ENCODE measurements at places on chromosomes 16 and 17.

DNA sequence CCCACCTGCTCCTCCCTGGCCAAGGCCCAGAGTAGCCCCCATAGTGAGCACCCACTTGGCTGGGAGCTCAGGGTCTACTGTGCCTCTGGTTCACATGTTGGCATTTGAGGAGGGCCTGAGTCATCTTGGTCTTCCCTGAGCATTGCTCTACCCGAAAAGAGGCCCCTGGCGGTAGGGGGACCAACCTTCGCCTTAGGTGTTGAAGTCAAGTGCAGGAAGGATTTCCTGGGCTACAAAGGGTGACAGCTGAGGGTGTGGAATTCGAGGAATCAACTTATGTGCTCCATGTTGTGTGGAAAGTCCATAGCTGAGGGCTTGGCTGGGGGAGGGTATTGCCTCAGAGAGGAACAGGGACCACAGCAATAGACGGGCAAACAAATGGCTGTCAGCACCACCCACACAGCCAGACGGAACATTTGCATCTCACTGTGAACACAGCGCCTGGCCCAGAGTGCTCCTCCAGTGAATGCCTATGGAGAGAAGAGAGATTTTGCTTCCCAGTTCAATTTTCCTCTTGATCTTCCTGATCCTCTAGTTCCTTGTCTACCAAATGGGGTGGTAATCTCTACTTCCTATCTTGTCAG lies 35.6 kb upstream of the NGFR start:
- DNase-seq = no peak

DNA sequence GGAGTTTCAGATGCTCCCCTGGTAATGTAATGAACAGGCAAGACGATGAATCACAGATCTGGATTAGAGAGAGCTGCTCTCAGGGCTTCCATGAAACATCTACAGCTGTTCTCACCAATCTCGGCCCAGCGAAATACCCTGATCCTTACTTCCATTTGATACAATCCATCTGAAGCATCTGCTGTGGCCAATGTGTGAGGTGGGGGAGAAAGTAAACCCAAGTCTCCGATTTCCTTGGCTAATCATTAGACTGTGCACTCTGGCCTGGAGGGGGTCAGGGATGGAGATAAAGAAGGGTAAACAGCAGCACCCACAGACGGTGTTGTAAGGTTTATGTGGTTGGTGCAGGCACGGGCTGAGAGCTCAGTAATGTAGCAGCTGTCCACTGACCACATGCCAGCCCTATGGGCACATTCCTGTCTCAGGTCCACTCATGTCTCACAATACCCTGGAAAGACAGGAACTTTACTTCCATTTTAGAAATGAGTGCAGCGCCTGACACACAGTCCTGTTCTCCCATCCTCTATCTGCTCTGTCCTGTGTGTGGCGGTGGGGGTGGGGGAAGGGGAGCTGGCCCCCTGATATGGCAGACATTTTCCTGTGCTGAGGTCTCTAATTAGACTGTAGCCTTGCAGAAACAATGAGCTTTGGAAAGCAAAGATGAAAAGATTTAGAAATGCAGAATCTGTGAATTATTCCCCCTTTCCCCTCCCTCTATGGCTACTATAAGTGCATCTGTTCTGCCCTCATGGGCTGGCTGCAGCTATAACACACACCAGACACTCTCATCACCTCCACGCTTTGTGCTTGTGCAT lies 48.3 kb upstream of the ERN1 start:
- DNase-seq = no peak

DNA sequence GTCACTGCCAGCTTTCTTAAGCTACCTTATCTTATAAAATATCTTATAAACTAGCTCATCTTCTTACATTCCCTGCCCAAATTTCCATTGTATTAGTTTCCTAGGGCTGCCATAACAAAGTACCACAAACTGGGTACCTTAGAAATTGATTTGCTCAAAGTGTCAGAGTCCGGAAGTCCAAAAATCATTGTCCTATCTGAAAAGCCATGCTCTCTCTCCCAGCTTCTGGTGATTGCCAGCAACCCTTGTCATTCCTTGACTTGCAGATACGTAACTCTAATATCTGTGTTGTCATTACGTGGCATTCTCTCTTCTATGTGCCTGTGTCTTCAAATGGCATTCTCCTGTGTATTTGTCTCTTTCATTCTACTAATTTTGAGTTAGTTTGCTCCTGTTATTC lies 2.3 kb upstream of the ABCA10 start:
- no peak for DNase-seq

DNA sequence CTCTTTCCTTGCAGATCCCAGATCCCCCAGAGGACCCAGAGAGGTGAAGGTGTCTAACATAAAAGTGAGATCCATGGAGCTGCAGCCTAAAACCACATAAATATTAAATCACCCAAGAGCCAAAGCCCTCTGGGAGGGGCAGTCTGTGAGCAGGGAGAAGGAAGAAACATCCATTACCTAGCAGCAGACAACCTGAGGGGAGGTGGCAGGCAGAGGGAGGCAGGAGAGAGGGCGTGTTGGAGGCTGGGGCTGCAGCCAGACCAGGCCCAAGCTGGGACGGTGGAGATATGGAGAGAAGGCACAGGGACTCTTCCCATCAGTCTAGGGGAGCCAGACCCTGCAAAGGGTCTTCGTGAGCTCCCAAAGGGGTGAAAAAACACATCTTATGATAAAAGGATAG lies 101.1 kb downstream of the SHISA6 start:
- no peak for DNase-seq

DNA sequence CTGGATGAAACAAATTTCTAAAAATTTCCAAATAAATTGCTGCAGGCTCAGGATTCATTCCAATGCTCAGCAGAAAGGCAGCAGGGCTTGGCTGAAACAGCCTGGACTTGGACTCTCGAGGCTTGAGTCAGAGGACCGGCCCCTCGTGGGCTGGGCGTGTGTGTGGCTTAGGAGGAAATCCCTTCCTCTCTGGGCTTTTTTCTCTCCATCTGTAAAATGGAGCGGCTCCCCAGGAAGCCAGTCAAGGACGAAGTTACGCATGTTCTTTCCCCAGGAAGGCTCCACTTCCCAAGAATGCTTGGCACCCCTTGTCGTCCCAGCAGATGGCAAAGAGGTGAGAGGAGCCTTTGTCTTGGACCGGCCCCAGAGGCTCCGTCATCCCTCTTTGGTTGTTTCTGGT lies 13.5 kb downstream of the SLC46A1 start:
- no peak for DNase-seq

All from CD4-positive, alpha-beta T cell treated with Interferon gamma for 1 hour (primary cell).